Thymus (tissue), 14 donors: ENCODE measurements at places on chromosomes 6 and 20. TPM values are rescaled to one million over a fixed set of nuclear protein-coding genes. Genes with fewer than 3 reads are reported as not detected.

DNA sequence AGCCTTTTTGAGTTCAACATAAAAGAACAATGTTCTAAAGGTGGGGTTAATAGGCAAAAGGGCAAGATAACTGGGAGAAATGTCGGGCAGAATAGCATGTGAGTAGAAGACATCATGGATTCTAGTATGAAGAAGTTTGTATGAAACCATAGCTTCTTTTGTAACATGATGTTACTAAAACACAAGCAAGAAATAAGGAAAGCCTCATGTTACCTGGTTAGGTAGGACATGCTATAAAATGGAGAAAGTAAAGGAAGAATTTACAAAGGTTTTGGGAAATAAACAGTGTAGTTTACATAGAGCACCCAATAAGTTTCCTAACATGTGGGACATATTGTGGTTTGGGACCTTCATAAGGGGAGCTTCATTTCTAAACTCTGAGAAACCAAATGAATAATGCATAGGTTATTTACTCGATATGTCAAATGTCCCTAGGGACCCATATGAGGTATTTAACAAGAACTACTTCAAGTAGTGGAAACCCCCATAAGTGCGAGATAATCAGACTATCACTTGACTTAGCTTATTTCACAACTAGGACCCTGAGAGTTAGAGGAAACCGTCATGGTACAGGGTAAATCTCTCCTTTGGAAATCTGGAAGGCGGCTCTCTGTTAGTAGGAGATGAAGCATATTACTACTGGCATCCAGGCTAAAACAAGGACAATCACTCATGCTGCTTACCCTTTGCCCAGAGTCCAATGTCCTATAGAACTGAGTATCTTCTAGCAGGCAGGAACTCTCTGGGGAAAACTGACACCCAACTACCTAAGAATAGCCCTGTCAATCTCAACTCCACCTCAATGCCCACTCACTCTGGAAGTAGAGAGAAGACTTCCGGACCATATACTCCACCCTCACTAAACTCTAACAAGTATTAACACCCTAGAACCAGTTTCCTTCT is 57.5 kb downstream of the ILRUN start:
- no peak overlapping the region for H3K27ac ChIP-seq
- H3K4me1 ChIP-seq = no peaks in the 10 kb centered on the region
- no peaks in the 10 kb centered on the region for H3K36me3 ChIP-seq
- no peak overlapping the region for H3K4me3 ChIP-seq
- no peaks in the 10 kb centered on the region for H3K27me3 ChIP-seq
- no peak for DNase-seq

- H3K4me3 ChIP-seq = no peak overlapping the region
- H3K27ac ChIP-seq = no peak overlapping the region
- no peaks in the 10 kb centered on the region for H3K27me3 ChIP-seq
- no peaks in the 10 kb centered on the region for H3K4me1 ChIP-seq
- no peaks in the 10 kb centered on the region for H3K36me3 ChIP-seq
Observed at GRCh38 chr20:40706977-40707582, 18.0 kb upstream of the MAFB start.

Gene CD93
- polyA plus RNA-seq = 16.4 TPM

Gene OPRL1
- 1.1 TPM for polyA plus RNA-seq

Gene PTGIS
- polyA plus RNA-seq = 3.3 TPM

GRCh38 chr6:166952567-166953486 is 3.5 kb downstream of the RNASET2 start:
- peaks cover 24% of the 10 kb centered on the region for H3K36me3 ChIP-seq
- peaks cover 69% of the 10 kb centered on the region for H3K4me1 ChIP-seq
- peaks cover 2% of the 10 kb centered on the region for H3K27me3 ChIP-seq
- peak overlapping the region; percentile 60 for H3K27ac ChIP-seq

- H3K4me1 ChIP-seq = no peaks in the 10 kb centered on the region
- no peak overlapping the region for H3K4me3 ChIP-seq
- no peaks in the 10 kb centered on the region for H3K36me3 ChIP-seq
- no peak overlapping the region for H3K27ac ChIP-seq
Observed at GRCh38 chr6:2403546-2403945, 158.1 kb upstream of the GMDS start.

Gene SPEF1
- 0.16 TPM for polyA plus RNA-seq

Gene MAP7
- polyA plus RNA-seq = 7.8 TPM

Gene MYLIP
- polyA plus RNA-seq = 25.5 TPM

DNA sequence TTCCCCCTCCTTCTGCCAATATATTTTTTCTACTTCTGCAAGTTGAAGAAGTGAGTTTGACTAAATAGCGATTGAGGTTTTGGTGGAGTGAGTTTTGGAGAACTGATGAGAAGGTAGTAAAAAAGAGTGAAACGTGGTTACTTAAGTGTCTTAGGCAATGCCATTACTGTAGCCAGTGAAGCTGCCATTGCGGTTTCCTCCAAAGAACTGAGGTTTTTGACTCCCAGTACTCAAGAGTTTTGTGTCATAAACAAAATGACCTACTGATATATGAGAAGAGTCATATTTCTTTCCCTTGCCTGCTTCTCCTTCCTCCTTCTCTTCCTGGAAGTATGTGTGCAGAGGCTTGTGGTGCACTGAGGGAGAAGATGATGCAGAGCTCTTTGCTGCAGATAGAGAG is 554.5 kb upstream of the MAP3K7 start:
- H3K27me3 ChIP-seq = no peaks in the 10 kb centered on the region
- DNase-seq = no peak
- H3K27ac ChIP-seq = no peak overlapping the region

Gene TNFAIP3
- polyA plus RNA-seq = 85.8 TPM

- no peaks in the 10 kb centered on the region for H3K4me1 ChIP-seq
- H3K36me3 ChIP-seq = no peaks in the 10 kb centered on the region
- no peaks in the 10 kb centered on the region for H3K27me3 ChIP-seq
- no peak for DNase-seq
- no peak overlapping the region for H3K27ac ChIP-seq
- no peak overlapping the region for H3K4me3 ChIP-seq
Observed at GRCh38 chr20:18004384-18005031, 35.7 kb downstream of the MGME1 start.

- DNase-seq = no peak
- no peaks in the 10 kb centered on the region for H3K36me3 ChIP-seq
- no peak overlapping the region for H3K27ac ChIP-seq
- no peaks in the 10 kb centered on the region for H3K4me1 ChIP-seq
- peaks cover 17% of the 10 kb centered on the region for H3K27me3 ChIP-seq
Observed at GRCh38 chr20:35592339-35592974, 23.2 kb upstream of the SPAG4 start.

GRCh38 chr20:58585753-58586540 is 65.1 kb upstream of the STX16 start:
- no peak overlapping the region for H3K4me3 ChIP-seq
- DNase-seq = no peak
- H3K27me3 ChIP-seq = no peaks in the 10 kb centered on the region
- no peak overlapping the region for H3K27ac ChIP-seq
- H3K4me1 ChIP-seq = no peaks in the 10 kb centered on the region

Gene RIMS4
- polyA plus RNA-seq = 0.21 TPM

DNA sequence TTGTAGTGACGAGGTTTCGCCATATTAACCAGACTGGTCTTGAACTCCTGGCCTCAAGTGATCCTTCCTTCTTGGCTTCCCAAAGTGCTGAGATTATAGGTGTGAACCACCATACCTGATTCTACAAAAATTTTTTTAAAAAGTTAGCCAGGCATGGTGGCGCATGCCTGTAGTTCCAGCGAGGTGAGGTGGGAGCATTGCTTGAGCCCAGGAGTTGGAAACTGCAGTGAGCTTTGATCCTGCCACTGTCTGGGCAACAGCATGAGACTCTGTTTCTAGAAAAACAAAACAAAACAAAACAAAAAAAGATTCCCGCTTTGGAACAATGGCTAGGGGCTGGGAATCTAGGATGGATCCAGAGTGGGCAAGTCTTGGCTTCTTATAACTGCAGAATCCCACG is 35.1 kb upstream of the SALL4 start:
- no peaks in the 10 kb centered on the region for H3K27me3 ChIP-seq
- no peaks in the 10 kb centered on the region for H3K36me3 ChIP-seq
- no peak for DNase-seq
- no peak overlapping the region for H3K4me3 ChIP-seq
- no peaks in the 10 kb centered on the region for H3K4me1 ChIP-seq

GRCh38 chr6:105038259-105038658 is 81.4 kb downstream of the LIN28B start:
- H3K27ac ChIP-seq = no peak overlapping the region
- H3K36me3 ChIP-seq = no peaks in the 10 kb centered on the region
- H3K27me3 ChIP-seq = no peaks in the 10 kb centered on the region
- DNase-seq = no peak
- H3K4me1 ChIP-seq = no peaks in the 10 kb centered on the region

DNA sequence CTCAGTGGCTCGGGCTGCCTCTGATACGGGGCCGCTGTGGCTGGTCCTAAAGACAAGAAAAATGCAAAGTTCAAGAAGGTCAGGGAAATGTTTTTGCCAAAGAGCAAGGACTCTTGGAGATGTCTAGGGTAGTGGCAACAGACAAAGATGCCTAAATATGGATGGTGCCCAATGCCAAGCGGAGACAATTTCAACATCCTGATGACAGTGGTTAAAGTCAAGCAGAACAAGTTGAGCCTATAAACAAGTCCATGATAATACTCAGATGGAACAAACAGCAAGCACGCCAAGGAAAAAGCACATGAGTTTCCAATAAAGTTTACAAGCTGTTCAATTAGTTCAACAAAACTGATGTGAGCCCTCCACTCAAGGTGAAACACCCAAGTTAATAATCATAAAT is 51.1 kb downstream of the SLC22A1 start:
- no peak overlapping the region for H3K27ac ChIP-seq
- DNase-seq = no peak
- no peak overlapping the region for H3K4me3 ChIP-seq
- no peaks in the 10 kb centered on the region for H3K27me3 ChIP-seq

DNA sequence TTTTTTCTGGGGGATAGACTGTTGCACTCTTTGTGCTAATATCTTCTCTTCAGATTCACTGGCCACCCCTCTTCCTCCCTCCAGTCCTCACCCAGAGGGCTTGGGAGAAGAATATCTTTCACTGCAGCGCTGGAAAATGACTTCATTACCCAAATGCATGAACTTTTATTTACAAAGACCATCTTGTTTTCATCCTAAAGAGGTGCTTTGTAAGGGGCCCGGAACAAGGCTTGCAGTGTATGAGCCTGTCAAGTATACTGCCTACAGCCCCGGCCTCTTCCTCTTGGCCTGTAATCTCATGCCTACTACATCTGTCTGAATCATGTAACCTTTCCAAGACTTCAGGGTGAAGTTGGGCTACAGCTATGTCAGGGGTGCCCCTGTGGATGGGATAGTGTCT is 554 bp upstream of the LAMA4 start:
- no peaks in the 10 kb centered on the region for H3K36me3 ChIP-seq
- no peak overlapping the region for H3K4me3 ChIP-seq
- peaks cover 19% of the 10 kb centered on the region for H3K4me1 ChIP-seq
- no peak for DNase-seq
- peaks cover 2% of the 10 kb centered on the region for H3K27me3 ChIP-seq
- no peak overlapping the region for H3K27ac ChIP-seq

DNA sequence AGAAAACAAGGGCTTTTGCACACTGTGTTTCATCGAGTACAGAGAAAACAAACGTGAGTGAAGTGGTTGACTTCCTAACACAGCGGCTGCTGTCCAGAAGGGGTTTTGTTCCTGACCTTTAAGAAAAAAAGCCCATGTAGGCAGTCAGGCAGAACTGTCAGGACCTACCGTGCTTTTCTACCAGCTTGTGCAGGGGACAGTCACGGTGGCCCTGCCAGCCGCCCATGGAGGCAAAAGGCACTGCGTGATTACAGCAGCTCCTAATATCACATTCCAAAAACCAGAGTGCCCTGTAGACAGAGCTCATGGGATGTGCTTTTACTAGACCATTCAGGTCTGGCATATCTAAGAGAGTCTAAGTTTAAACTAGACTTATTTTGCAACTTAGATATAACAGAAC is 12.2 kb downstream of the TNFAIP3 start:
- no peak overlapping the region for H3K4me3 ChIP-seq
- H3K36me3 ChIP-seq = peaks cover 85% of the 10 kb centered on the region
- peak overlapping the region; percentile 60 for H3K27ac ChIP-seq

- no peaks in the 10 kb centered on the region for H3K36me3 ChIP-seq
- no peaks in the 10 kb centered on the region for H3K27me3 ChIP-seq
- H3K4me1 ChIP-seq = no peaks in the 10 kb centered on the region
- no peak overlapping the region for H3K27ac ChIP-seq
- DNase-seq = no peak
- H3K4me3 ChIP-seq = no peak overlapping the region
Observed at GRCh38 chr6:72724545-72724944, 102.7 kb downstream of the KCNQ5 start.

Gene AKAP7
- 12.0 TPM for polyA plus RNA-seq

- peaks cover 77% of the 10 kb centered on the region for H3K36me3 ChIP-seq
- no peak for DNase-seq
- no peak overlapping the region for H3K4me3 ChIP-seq
- H3K27ac ChIP-seq = no peak overlapping the region
- no peaks in the 10 kb centered on the region for H3K4me1 ChIP-seq
- H3K27me3 ChIP-seq = no peaks in the 10 kb centered on the region
Observed at GRCh38 chr6:127717384-127717783, 140.4 kb downstream of the C6orf58 start.

DNA sequence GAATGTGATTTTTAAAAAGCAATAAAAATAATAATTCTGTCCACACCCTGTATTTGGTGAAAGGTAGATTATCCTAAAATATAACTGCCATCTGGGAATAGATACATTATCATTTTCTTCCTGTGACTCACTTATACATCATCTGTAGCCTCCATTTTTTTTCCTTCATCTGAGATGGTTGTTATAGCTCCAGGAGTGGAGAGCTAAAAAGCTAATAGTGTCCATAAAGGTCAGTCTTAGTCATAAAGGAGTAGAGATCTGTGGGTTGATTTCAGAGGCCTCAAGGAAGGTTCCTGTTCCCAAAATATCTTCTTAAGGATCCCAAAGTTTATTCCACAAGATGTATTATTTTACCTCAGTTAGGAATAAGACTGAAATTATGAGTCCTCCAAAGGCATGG is 41.1 kb downstream of the FBXO5 start:
- H3K4me1 ChIP-seq = no peaks in the 10 kb centered on the region
- no peak overlapping the region for H3K27ac ChIP-seq
- H3K4me3 ChIP-seq = no peak overlapping the region
- H3K36me3 ChIP-seq = no peaks in the 10 kb centered on the region
- no peak for DNase-seq
